Adrenal gland (tissue), 19 donors: ENCODE measurements at places on chromosomes 4 and X. TPM values are rescaled to one million over a fixed set of nuclear protein-coding genes. Genes with fewer than 3 reads are reported as not detected.
A peak's percentile ranks its signal among the peaks of the same experiment; 100 is the strongest.

- no peak overlapping the region for H3K27ac ChIP-seq
- H3K36me3 ChIP-seq: no peaks in the 10 kb centered on the region
- H3K27me3 ChIP-seq: no peaks in the 10 kb centered on the region
- H3K4me3 ChIP-seq: no peak overlapping the region
- peaks cover 9% of the 10 kb centered on the region for H3K4me1 ChIP-seq
- no peak for DNase-seq
Measured at GRCh38 chr4:95363966-95364365, 184.8 kb downstream of the UNC5C start.

DNA sequence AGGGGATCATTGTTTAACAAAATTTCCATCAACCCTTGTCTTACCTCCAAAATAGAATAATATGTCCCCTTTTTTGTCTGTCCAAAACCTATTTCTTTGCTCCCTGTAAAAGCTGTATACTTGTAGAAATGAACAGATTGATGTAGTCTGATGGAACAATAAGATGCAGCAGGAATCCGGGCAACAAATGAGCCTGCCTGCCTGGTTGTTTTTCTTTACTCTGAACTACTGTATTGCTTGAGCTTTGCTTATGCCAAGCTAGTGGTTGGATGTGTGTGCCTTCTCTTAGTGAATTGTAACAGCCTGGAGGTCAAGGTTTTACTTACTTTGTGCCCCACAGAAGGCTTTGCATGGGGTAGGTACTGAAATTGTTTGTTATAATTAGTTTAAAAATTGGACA lies 116.2 kb upstream of the TLL1 start:
- DNase-seq: no peak
- no peaks in the 10 kb centered on the region for H3K4me1 ChIP-seq
- no peaks in the 10 kb centered on the region for H3K36me3 ChIP-seq
- no peak overlapping the region for H3K27ac ChIP-seq

- H3K27ac ChIP-seq: no peak overlapping the region
- no peak for DNase-seq
- H3K4me1 ChIP-seq: no peaks in the 10 kb centered on the region
- no peaks in the 10 kb centered on the region for H3K36me3 ChIP-seq
- H3K27me3 ChIP-seq: no peaks in the 10 kb centered on the region
- no peak overlapping the region for H3K4me3 ChIP-seq
Measured at GRCh38 chr4:5772528-5773270, 61.7 kb downstream of the EVC start.

The SEPTIN11 gene
- 25.9 TPM for total RNA-seq

The WNK3 gene
- total RNA-seq: 27.2 TPM

- H3K27me3 ChIP-seq: peaks cover 8% of the 10 kb centered on the region
- no peak overlapping the region for H3K4me3 ChIP-seq
- no peak overlapping the region for H3K27ac ChIP-seq
- no peak for DNase-seq
- H3K36me3 ChIP-seq: no peaks in the 10 kb centered on the region
Measured at GRCh38 chrX:50691820-50692219, 122.2 kb downstream of the SHROOM4 start.

The F11 gene
- total RNA-seq: 0.19 TPM

The TREX2 gene
- 1.6 TPM for total RNA-seq

The NPY2R gene
- not detected for total RNA-seq

DNA sequence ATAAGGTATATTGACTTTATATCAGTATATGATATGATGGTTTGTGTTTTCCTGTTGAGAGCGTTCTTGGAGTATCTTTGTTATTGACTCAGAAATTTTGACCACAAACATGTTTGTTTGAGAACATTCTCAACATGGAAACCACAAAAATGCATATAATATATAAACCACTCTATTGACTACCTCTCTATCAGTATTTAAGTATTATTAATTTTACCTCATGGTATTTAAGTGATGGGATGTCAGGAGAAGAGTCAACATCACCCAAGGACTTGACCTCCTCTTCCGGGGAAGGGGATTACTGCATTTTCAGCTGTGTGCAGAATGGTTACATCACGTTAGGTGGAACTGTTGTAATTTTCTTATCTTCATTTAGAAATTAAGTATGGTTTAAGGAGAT lies 54.3 kb upstream of the PUDP start:
- no peaks in the 10 kb centered on the region for H3K27me3 ChIP-seq
- no peak overlapping the region for H3K27ac ChIP-seq
- no peaks in the 10 kb centered on the region for H3K4me1 ChIP-seq
- DNase-seq: no peak
- H3K36me3 ChIP-seq: no peaks in the 10 kb centered on the region
- H3K4me3 ChIP-seq: no peak overlapping the region

DNA sequence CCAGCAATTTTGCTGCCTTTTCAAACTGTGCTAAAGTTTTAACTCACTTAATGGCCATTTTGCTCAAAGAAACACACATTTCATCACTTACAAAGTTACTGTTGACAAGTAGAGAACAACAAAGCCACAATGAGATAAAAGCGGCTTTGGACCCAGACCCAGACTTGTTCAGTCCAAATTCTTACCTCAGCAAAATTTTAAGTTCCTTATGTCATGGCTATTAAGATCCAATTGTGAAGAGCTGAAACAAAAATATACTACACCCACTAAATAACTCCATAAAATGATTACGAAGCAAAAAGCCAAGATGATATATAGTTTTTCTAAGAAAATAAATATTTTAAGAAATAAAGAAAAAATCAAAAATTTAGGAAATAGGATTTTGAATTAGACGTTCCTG lies 137.0 kb upstream of the INPP4B start:
- H3K36me3 ChIP-seq: no peaks in the 10 kb centered on the region
- no peak for DNase-seq
- no peaks in the 10 kb centered on the region for H3K27me3 ChIP-seq
- no peak overlapping the region for H3K4me3 ChIP-seq

The TAF7L gene
- total RNA-seq: 0.33 TPM

DNA sequence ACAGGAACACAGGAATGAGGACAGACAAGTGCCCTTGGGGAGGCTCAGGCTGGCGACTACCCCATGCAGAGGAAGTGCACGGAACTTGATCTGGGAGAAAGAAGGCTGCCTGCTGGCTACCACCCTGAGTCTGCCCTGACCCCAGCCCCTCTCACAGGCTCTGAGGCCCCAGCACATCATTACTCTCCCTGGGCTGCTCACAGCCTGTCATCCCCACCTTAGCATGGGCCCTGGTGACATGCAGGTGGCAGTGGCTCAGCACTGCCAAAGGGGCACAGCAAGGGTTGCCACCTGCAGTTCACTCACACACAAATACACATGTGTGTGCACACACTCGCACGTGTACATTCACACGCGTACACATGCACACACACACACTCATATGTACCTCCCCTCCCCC lies 26.1 kb upstream of the MAMLD1 start:
- no peaks in the 10 kb centered on the region for H3K27me3 ChIP-seq
- no peaks in the 10 kb centered on the region for H3K4me1 ChIP-seq
- no peak overlapping the region for H3K27ac ChIP-seq
- H3K36me3 ChIP-seq: no peaks in the 10 kb centered on the region

DNA sequence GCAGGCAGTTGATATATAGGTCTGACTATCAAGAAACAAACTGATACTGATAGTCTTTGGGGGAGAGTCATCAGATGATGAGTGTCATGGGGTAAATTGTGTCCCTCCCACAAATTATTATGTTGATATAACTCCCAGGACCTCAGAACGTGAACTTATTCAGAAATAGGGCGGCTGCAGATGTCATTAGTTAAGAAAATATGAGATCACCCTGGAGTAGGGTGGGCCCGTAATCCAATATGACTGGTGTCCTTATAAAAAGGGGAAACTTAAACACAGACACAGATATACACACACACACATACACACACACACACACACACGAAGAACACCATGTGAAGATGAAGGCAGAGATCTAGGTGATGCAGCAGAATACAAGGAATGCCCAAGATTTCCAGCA lies 32.7 kb upstream of the ARHGEF9 start:
- DNase-seq: no peak
- H3K27me3 ChIP-seq: no peaks in the 10 kb centered on the region
- H3K4me3 ChIP-seq: no peak overlapping the region
- H3K4me1 ChIP-seq: no peaks in the 10 kb centered on the region
- H3K27ac ChIP-seq: no peak overlapping the region

The PCYT1B gene
- 1.4 TPM for total RNA-seq

DNA sequence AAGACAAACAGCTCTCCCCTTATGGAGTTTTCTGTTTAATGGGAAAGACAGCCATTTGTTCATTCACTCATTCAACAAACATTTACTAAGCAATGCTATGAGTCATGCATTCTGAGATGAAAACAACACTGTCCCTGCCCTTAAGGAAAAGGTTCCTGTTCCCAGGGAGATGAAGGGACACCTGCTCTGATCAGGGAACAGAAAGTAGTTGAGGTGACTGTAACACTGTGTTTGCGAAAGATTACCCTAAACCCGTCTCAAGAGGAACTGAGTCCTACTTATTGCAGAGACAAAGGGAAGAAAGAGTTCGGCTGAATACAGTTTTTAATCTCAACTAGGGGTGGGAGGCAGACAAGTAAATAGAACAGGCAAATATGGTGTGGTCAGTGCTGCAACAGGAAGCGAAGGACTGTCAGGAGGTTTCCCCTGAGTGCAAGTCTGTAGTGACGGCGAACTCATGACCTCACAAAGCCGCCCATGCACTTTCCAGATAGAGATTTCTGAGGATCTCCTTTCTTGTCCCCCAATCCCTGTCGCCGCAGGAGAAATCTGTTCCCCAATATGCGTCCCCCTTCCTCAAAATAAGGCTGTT lies 712 bp downstream of the STX18 start:
- H3K27me3 ChIP-seq: no peaks in the 10 kb centered on the region
- no peaks in the 10 kb centered on the region for H3K36me3 ChIP-seq
- peaks cover 13% of the 10 kb centered on the region for H3K4me1 ChIP-seq

- no peaks in the 10 kb centered on the region for H3K27me3 ChIP-seq
- no peak overlapping the region for H3K4me3 ChIP-seq
- no peak for DNase-seq
- no peaks in the 10 kb centered on the region for H3K36me3 ChIP-seq
Measured at GRCh38 chr4:171875291-171875690, 62.1 kb downstream of the GALNTL6 start.

- no peaks in the 10 kb centered on the region for H3K36me3 ChIP-seq
- peaks cover 12% of the 10 kb centered on the region for H3K27me3 ChIP-seq
- H3K4me1 ChIP-seq: no peaks in the 10 kb centered on the region
- H3K4me3 ChIP-seq: no peak overlapping the region
- H3K27ac ChIP-seq: no peak overlapping the region
Measured at GRCh38 chrX:108584617-108585211, 145.1 kb downstream of the COL4A5 start.

DNA sequence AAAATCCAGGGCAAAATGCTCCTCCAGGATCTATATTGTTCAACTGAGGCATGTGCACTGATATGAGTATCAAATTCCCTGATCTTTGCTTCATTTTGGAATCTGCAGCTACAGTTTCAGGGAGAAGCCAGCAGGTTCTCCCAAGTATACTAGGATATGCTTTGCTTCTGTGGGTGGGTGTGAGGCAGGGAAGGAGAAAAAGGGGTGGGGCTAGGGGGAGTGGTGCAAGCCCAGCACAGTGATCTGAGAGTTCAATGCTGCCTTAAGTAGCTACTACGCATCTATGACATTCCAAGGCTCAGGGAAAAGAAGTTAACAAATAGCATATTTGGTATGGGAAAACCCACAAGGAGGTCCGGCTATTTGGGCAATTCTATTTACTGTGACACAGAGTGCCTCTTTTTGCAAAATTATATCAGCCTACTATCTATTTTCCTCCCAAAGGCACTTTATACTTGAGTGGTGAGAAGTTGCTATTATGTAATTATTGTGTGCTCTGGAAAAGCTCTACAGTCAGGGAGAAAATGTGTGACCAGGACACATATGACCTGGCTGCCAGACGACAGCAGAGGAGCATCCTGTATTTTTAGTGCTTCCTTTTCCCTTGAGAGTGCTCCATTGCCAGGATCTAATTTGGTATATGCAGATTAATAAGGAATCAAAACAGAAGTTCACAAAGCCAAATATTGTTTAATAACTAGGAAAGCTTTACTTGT lies 162.0 kb downstream of the RNF150 start:
- H3K36me3 ChIP-seq: no peaks in the 10 kb centered on the region
- H3K4me1 ChIP-seq: no peaks in the 10 kb centered on the region
- H3K27ac ChIP-seq: no peak overlapping the region
- no peak overlapping the region for H3K4me3 ChIP-seq
- no peaks in the 10 kb centered on the region for H3K27me3 ChIP-seq

The GUCY1A1 gene
- total RNA-seq: 7.1 TPM

The RHOXF1 gene
- not detected for total RNA-seq

GRCh38 chr4:87073199-87074120 lies 138.6 kb downstream of the AFF1 start:
- H3K4me1 ChIP-seq: peaks cover 73% of the 10 kb centered on the region
- no peaks in the 10 kb centered on the region for H3K27me3 ChIP-seq
- H3K4me3 ChIP-seq: peak overlapping the region; percentile 6
- no peak for DNase-seq
- peak overlapping the region; percentile 60 for H3K27ac ChIP-seq
- no peaks in the 10 kb centered on the region for H3K36me3 ChIP-seq

- H3K27me3 ChIP-seq: peaks cover 5% of the 10 kb centered on the region
- H3K4me3 ChIP-seq: no peak overlapping the region
- DNase-seq: no peak
- H3K4me1 ChIP-seq: no peaks in the 10 kb centered on the region
- no peak overlapping the region for H3K27ac ChIP-seq
Measured at GRCh38 chrX:18173494-18174180, 47.0 kb downstream of the BEND2 start.

DNA sequence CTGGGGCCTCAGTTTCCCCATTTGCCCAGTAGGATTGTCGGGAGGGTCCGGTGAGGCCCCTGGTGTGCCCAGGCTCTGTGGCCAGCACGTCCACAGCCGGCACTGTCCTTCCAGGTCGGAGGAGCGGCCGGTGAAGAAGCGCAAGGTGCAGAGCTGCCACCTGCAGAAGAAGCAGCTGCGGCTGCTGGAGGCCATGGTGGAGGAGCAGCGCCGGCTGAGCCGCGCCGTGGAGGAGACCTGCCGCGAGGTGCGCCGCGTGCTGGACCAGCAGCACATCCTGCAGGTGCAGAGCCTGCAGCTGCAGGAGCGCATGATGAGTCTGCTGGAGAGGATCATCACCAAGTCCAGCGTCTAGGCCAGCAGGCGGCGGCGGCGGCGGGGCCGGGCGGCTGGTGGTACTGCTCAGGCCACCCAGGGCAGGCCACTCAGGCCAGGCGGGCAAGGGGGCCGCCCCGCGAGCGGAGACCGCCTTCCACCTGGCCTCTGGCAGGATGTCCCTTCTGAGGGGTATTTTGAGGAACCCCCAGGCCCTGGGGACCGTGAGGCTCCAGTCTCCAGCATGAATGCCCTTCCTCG lies 6.7 kb downstream of the MSANTD1 start:
- no peak overlapping the region for H3K4me3 ChIP-seq
- H3K4me1 ChIP-seq: no peaks in the 10 kb centered on the region
- no peaks in the 10 kb centered on the region for H3K27me3 ChIP-seq
- no peak overlapping the region for H3K27ac ChIP-seq
- H3K36me3 ChIP-seq: no peaks in the 10 kb centered on the region

DNA sequence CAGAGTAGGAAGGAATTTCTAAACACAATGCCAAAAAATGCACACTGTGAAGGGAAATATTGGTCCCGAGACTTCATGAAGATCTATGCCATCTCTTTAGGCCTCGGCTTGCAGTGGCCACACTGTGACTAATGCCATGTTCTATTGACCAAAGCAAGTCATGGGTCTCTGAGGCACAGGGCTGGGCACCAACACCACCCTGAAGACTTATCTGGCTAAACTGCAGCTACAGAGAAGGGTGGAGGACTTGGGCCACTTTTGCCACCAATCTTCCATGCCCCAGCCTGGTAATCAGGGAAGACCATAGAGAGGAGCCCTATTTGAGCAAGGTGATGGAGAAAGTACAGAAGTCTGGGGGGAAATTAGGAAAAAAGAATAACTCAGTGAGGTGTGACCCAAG lies 42.1 kb downstream of the HMX1 start:
- no peaks in the 10 kb centered on the region for H3K36me3 ChIP-seq
- H3K27me3 ChIP-seq: no peaks in the 10 kb centered on the region
- no peaks in the 10 kb centered on the region for H3K4me1 ChIP-seq
- no peak overlapping the region for H3K4me3 ChIP-seq
- H3K27ac ChIP-seq: no peak overlapping the region

The REELD1 gene
- total RNA-seq: not detected

The HERC3 gene
- 32.4 TPM for total RNA-seq

The TMEM255A gene
- total RNA-seq: 3.1 TPM
